Umbilical cord (tissue), 2 donors: ENCODE measurements at places on chromosomes 1 and 21. TPM values are rescaled to one million over a fixed set of nuclear protein-coding genes. Genes with fewer than 3 reads are reported as not detected.

KLHL21 gene
- 32.3 TPM for total RNA-seq

LENEP gene
- not detected for total RNA-seq

RXFP4 gene
- total RNA-seq = 6.3 TPM

SIK1 gene
- 23.6 TPM for total RNA-seq

LIN28A gene
- 1.4 TPM for total RNA-seq

CD84 gene
- 13.5 TPM for total RNA-seq

PAQR6 gene
- not detected for total RNA-seq

GBP5 gene
- total RNA-seq = 3.9 TPM

HES3 gene
- total RNA-seq = not detected

OLIG1 gene
- not detected for total RNA-seq

C8A gene
- not detected for total RNA-seq

CFHR5 gene
- 0.72 TPM for total RNA-seq

CLIC6 gene
- 0.96 TPM for total RNA-seq

PDPN gene
- 18.3 TPM for total RNA-seq

OR2T29 gene
- total RNA-seq = 10.8 TPM

GUCA2B gene
- not detected for total RNA-seq

HEYL gene
- total RNA-seq = 4.1 TPM

OR10J1 gene
- total RNA-seq = 6.7 TPM

PTPN22 gene
- 3.1 TPM for total RNA-seq

HES5 gene
- total RNA-seq = not detected

NBPF4 gene
- 0.96 TPM for total RNA-seq

FCGR1A gene
- total RNA-seq = 23.8 TPM

SCYL3 gene
- 15.9 TPM for total RNA-seq

TMEM61 gene
- 12.0 TPM for total RNA-seq

CHI3L1 gene
- 5.8 TPM for total RNA-seq

STUM gene
- total RNA-seq = 1.7 TPM

KIF2C gene
- 1.7 TPM for total RNA-seq

TDRD5 gene
- total RNA-seq = not detected

PALMD gene
- 33.0 TPM for total RNA-seq

B3GALT5 gene
- total RNA-seq = 1.2 TPM

ZNF691 gene
- total RNA-seq = 8.2 TPM

ZMPSTE24 gene
- total RNA-seq = 60.7 TPM

RAD54L gene
- not detected for total RNA-seq

PRAMEF15 gene
- 0.48 TPM for total RNA-seq
